ENCODE measurements at places on chromosomes 2 and 18. TPM values are rescaled to one million over a fixed set of nuclear protein-coding genes. Genes with fewer than 3 reads are reported as not detected.

DNA sequence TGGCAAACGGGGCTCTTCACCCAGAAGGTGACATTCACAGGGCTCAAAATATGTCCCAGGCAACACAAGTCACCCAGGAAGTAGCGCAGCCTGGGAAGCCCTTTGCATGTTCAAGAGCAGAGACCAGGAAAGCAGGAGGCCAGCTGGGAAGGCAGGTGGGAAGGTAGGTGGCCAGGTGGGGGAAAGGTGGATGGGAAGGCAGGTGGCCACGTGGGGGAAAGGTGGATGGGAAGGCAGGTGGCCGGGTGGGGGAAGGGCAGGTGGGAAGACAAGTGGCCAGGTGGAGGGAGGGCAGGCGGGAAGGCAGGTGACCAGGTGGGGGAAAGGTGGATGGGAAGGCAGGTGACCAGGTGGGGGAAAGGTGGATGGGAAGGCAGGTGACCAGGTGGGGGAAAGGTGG, 102.7 kb downstream of the ZNF516 start:
- no peak for DNase-seq

- DNase-seq = no peak
These were observed 757.4 kb downstream of the RNF144A start for GRCh38 chr2:7674606-7675005.

DNA sequence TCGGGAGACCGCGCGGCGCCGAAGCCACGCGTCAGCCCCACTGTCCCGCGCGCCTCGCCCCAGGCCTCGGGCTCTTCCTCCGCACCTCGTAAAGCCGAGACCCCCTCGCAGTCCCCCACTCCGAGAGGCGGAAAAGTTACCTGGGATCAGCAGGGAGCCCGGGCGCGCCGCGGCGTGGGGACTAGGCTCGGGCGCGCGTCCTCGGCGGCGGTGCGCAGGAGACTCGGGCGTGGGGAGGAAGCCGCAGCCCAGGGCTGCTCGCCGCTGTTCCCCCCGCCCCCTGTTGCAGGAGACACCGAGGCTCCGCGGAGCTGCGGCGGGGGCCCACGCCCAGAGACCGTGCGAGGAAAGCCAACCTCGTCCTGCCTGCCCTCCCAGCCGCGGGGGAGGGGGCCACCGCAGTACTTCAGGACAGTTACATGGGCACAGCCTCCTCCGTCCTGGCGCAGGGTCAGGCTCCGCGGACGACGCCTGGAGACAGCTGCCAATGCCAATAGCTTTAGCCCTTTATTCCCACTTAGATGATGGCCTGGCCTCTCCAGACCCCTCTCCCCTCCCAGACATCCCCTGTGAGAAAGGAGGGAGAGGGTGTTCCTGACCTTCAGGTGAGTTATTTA, at the start of gene EPB41L3:
Gene EPB41L3, minus strand, starts transcription at position 225 of the 617 bp plus-strand sequence. CDS start 54,814 bp downstream, outside the sequence.
- DNase-seq = peak; percentile 28

GRCh38 chr18:70331456-70332097, 42.7 kb downstream of the SOCS6 start:
- DNase-seq = no peak

GRCh38 chr2:10740226-10740625, 18.8 kb downstream of the ATP6V1C2 start:
- DNase-seq = no peak

DNA sequence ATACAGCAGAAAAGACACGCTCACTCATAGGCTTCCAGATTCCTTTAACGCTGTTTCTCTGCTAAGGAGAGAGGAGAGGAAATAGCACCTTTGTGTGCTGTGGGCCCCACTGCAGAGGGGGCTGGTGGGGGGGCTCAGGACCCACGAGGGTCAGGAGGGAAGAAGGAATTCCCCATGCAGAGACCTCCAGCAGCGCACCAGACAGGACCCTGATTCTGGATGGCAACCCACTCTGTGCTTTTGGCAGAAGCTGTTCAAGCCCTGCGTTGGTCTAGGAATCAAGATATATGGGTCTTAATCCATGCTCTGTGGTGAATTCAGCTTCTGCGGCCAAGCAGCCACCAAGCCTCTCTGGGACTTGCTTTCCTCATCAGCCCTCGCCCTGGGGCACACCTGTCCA, 31.0 kb downstream of the MYCN start:
- DNase-seq = no peak

DNA sequence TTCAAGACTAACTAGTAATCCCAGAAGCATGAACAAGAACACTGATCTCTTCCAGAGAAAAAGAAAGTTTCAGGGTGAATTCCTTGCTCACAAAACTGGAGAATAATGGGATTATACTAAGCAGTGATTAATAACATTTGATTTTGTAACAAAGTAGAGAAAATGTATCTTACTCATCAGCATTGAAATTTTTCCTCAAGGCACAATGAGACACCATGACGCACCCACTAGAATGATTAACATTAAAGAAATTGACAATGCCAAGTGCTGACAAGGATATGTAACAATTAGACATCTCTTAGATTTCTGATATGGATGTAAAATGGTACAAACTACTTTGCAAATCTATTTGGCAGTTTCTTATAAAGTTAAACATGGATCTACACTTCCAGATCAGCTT, 101.1 kb upstream of the EPHA4 start:
- DNase-seq = no peak

GRCh38 chr2:195017890-195018289, 639.1 kb upstream of the SLC39A10 start:
- no peak for DNase-seq

- DNase-seq = peak; percentile 32
These were observed 37.0 kb downstream of the NIFK start for GRCh38 chr2:121699421-121700333.

- no peak for DNase-seq
These were observed 56.2 kb upstream of the HS6ST1 start for GRCh38 chr2:128374711-128375413.

DNA sequence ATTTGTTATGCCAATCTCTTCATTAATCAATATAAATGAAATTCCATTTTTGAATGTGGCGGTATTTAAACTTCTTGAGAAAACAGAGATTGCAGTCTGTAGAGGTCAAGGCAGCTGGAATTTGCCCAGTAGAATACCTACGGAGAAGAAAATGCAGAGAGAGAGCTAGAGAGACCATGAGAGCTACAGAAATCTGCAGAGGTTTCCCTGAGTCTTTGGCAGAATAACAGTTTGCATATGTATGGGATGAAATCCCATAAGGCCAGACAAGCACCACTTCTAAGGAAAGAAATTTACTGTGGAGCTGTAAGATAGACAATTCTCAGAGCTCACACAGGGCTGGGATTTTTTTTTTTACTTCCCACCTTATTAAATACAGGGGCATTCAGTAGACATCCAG, 23.6 kb upstream of the TMEFF2 start:
- no peak for DNase-seq

- DNase-seq = no peak
These were observed 10.6 kb downstream of the PDE1A start for GRCh38 chr2:182416191-182416590.

DNA sequence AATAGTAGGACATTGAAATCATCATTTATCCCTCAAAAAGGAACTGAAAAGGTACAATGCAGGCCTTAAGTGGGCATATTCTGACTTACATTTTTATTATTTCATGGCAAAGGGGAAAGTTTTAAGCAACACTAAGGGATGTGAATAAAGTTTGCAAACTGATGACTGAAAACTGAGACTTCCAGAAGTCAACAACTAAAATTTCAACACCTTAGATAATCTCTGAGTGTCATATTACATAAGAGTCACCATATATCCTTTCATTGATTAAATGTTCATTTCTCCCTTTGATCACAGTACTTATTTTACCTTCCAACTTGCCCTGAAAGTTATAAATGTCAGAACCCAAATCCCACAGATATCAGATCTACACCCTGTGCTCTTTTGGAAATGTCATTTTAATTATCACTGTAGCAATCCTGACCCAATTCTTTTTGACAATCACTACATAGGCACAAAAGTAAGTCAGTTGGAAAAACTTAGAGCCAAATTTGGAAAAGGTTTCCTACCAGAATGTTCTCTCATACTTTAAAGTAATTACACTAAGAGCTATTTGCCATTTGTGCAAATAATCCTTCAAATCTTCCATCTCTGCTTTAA, 44.4 kb upstream of the RNU4ATAC start:
- no peak for DNase-seq

- no peak for DNase-seq
These were observed 70.3 kb downstream of the CERKL start for GRCh38 chr2:181586569-181587081.

- no peak for DNase-seq
These were observed 11.1 kb downstream of the RTTN start for GRCh38 chr18:70194227-70194890.

DNA sequence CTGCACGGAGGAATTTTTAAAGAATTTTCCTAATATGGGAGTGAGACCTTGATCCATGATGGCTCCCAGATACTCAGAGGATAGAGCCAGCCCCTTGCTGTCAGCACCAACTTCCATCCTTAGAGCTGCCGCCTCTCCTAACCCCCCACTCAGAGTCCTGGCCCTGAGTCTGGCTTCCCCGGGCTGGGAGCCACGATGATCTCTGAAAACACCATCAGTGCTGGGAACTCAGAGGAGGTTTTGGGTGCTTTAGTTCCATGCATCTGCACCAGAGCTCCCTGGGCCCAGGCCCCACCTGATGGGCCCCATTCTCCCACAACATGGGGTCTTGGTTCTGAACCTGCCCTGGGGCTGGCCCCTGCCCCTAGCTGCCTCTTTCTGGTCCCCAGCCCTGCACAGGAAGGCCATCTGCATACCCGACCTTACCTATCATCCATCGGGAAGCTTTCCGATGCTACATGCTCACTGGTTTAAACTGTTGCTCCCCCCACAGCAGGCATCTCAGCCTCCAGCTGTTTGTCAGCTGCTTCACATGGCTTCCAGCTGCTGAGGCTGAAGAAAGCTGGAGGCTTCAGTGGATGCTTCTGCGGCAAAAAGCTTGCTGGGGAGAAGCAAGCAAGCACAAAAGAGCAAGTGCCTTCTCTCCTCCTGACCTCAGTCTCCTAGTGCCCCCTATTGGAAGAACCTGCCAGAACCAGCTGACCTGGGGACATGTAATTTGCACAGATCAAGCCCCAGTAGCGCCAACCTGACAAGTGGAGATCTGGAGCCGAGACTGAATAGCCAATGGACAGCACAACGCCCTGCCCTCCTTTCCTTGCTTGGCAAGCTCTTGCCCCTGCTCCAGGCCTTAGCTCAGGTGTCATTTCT, 24.2 kb upstream of the RHOB start:
- peak; percentile 49 for DNase-seq

Gene CBLN2
- total RNA-seq = not detected

Gene SNRNP27
- total RNA-seq = 53.9 TPM

Gene LHCGR
- total RNA-seq = not detected

Gene MOGAT1
- not detected for total RNA-seq

Gene ZNF521
- 14.1 TPM for total RNA-seq

Gene GPR45
- total RNA-seq = not detected

Gene ASPRV1
- total RNA-seq = 1.3 TPM

Data from heart right ventricle (tissue), 16 donors.